IMR-90 (cell line): ENCODE measurements at places on chromosomes 6 and 20.

GRCh38 chr6:116008470-116009243 is 52.0 kb downstream of the FRK start:
- H3K4me1 ChIP-seq, result peaks cover 9% of the 10 kb centered on the region
- peak; percentile 58 for DNase-seq
- H3K4me3 ChIP-seq, result no peak overlapping the region
- no peaks in the 10 kb centered on the region for H3K36me3 ChIP-seq
- H3K27ac ChIP-seq, result peak overlapping the region; percentile 11; the same call in 1 of the 2 replicates

GRCh38 chr6:55512904-55513303 is 66.1 kb downstream of the HMGCLL1 start:
- H3K27ac ChIP-seq, result no peak overlapping the region
- no peak overlapping the region for H3K4me3 ChIP-seq
- H3K36me3 ChIP-seq, result no peaks in the 10 kb centered on the region
- DNase-seq, result no peak
- H3K4me1 ChIP-seq, result no peaks in the 10 kb centered on the region
- H3K27me3 ChIP-seq, result no peaks in the 10 kb centered on the region

- no peaks in the 10 kb centered on the region for H3K27me3 ChIP-seq
- peaks cover 3% of the 10 kb centered on the region; the same call in 1 of the 2 replicates for H3K36me3 ChIP-seq
- no peak overlapping the region for H3K4me3 ChIP-seq
- no peak overlapping the region for H3K27ac ChIP-seq
- DNase-seq, result no peak
Observed at GRCh38 chr6:56999049-56999448, 44.1 kb downstream of the BEND6 start.

DNA sequence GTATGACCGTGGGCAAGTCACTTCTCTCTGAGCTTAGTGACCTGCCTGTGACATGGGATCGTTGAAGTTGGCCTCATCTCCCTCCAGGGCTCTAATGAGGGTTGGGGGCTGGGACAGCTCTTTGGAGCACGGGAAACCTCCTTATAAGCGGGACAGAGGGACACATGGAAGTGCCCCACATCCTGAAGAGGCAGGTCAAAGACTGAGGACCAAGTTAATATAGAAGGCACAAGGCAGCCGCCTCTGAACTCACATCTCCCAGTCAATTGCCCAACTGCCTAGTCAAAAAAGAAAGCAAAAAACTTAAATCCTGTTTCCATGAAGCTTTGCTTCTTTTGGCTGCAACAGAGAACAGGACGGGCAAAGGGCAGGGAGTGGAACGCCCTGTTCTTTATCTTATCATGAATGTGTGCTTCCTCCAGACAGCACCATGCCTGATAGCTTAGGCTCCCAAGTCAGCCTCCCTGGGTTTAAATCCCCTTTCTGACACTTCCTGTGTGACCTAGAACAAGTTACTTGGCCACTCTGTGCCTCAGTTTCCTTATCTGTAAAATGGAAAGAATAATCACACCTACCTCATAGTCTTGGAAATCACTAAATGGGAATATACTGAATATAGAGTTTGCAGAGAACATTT is 27.1 kb downstream of the LBP start:
- no peak overlapping the region for H3K4me3 ChIP-seq
- DNase-seq, result no peak
- H3K27me3 ChIP-seq, result peaks cover 48% of the 10 kb centered on the region
- H3K36me3 ChIP-seq, result no peaks in the 10 kb centered on the region

DNA sequence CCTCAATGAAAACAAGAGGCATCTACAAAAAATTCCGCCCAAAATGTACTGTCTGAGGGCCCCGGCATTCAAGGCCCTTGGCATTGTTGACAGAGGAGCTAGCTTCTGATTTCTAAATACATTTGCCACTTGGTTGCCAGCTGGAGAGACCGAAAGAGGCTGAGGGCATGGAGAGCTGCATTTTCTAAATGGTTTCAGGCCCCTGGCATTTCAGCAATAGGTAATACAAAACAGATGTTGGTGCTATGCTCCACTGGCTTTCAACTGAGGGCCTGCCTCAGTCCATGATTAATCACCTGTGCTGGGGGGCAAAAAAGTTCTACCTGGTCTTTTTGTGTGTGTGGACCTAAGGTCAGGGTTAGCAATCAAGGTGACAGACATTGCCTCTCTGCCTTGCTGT is 79.5 kb upstream of the ISM1 start:
- no peak overlapping the region for H3K27ac ChIP-seq
- H3K27me3 ChIP-seq, result no peaks in the 10 kb centered on the region
- no peak overlapping the region for H3K4me3 ChIP-seq

DNA sequence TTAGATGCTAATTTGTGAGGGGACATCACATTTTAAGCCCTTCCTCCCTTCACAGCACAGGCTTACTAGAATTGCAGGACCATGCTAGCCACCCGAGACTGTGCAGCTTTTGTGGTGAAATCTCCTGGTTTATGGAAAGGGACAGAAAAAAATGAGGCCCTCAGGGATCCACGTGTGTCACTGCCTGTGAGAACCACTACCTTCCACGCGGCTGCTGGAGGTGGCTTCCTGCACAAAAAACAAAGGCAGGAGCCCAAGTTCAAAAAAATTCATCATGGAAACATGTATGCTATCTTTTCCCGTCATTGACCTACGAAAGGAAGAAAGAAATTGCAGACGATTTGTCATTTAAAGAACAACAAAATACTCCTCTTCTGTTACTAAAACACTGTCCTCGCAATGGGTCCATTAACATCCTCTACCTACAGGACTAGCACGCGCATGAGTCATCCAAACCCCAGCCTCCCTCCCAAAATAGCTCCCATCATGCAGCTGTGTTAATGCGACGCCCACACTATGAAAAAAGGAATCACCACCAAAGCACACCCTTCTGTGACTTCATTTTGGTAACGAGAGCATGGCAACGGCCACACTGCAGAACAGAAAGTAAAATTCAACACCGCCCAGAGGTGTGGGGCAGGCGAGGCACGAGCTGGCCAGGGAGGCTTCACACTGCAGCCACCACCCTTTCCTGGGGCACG is 45.7 kb downstream of the RAMACL start:
- H3K4me1 ChIP-seq, result peaks cover 5% of the 10 kb centered on the region; the same call in 1 of the 2 replicates
- peak; percentile 17 for DNase-seq
- peaks cover 23% of the 10 kb centered on the region for H3K36me3 ChIP-seq
- H3K27me3 ChIP-seq, result no peaks in the 10 kb centered on the region
- no peak overlapping the region for H3K4me3 ChIP-seq

- H3K27ac ChIP-seq, result no peak overlapping the region
- no peak overlapping the region for H3K4me3 ChIP-seq
- no peaks in the 10 kb centered on the region for H3K36me3 ChIP-seq
- no peaks in the 10 kb centered on the region for H3K27me3 ChIP-seq
- H3K4me1 ChIP-seq, result peaks cover 1% of the 10 kb centered on the region; the same call in 1 of the 2 replicates
Observed at GRCh38 chr6:21201637-21202350, 391.8 kb upstream of the SOX4 start.

- no peak overlapping the region for H3K27ac ChIP-seq
- H3K27me3 ChIP-seq, result no peaks in the 10 kb centered on the region
- H3K4me3 ChIP-seq, result no peak overlapping the region
Observed at GRCh38 chr6:11722805-11723631, 55.6 kb downstream of the ADTRP start.

DNA sequence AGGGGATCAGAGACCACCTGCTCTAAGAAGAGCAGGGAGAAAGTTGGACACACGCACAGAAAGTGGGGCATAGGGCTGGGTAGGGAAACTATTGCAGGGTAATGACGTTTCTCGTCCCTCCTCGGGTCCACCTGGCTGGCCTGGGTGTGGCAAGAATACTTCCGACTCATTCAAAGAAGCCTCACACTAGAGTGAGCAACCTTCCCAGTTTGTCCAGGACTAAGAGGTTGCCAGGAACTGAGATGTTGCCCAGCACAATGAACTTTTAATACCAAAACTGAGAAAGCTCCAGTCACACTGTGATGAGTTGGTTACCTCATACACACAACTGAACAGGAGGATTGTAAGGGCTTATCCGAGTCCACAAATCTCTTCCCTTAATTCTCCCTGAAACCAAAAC is 74.5 kb upstream of the ADGRF1 start:
- no peaks in the 10 kb centered on the region for H3K27me3 ChIP-seq
- H3K4me3 ChIP-seq, result no peak overlapping the region
- DNase-seq, result no peak
- H3K4me1 ChIP-seq, result no peaks in the 10 kb centered on the region
- H3K36me3 ChIP-seq, result no peaks in the 10 kb centered on the region

GRCh38 chr20:36574366-36575135 is 1.2 kb downstream of the TGIF2 start:
- peaks cover 10% of the 10 kb centered on the region for H3K36me3 ChIP-seq
- H3K4me1 ChIP-seq, result peaks cover 13% of the 10 kb centered on the region
- peak overlapping the region; percentile 60 for H3K4me3 ChIP-seq
- peak overlapping the region; percentile 81 for H3K27ac ChIP-seq

DNA sequence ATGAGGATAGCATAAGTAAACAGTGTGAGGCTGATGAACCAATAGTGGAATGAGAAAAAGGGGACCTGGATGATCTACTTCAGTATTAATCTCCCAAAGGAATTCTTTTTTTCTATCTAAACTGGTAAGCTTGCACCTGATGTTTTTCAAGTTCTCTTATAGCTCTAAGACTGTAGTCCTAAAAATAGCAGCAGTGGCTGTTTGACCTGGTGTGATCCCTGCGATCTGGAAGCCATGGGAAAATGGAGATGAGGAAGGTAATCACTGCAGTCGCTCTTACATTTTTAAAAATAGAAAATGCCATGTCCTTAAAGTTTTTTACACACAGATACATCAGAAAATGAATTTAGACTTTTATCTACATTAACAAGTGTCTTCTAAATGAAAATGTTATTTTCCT is 926.4 kb upstream of the SLC35B3 start:
- no peaks in the 10 kb centered on the region for H3K36me3 ChIP-seq
- no peaks in the 10 kb centered on the region for H3K27me3 ChIP-seq
- no peak overlapping the region for H3K27ac ChIP-seq
- no peak overlapping the region for H3K4me3 ChIP-seq

GRCh38 chr6:147839708-147840610 is 331.5 kb downstream of the SAMD5 start:
- H3K27me3 ChIP-seq, result no peaks in the 10 kb centered on the region
- H3K27ac ChIP-seq, result no peak overlapping the region
- DNase-seq, result no peak

DNA sequence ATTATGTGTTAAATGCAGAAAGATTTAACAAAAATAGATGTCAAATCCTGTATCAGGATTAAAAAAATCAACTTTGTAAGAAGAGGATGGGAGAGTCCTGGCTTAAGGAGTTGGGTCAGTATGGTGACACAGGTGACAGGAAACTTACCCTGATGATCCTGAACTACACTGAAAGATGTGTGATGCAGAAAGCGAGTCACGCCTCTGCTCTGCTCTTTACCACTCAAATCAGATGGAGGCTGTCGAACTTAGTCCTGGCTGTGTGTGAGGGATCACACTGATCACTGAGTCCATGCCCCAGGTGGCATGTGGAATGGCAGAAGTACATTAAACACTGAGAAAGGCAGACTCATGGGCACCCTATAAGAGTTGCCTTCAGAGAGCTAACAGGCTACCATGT is 92.9 kb downstream of the GJA10 start:
- H3K36me3 ChIP-seq, result no peaks in the 10 kb centered on the region
- DNase-seq, result peak; percentile 32
- peaks cover 22% of the 10 kb centered on the region for H3K4me1 ChIP-seq
- no peaks in the 10 kb centered on the region for H3K27me3 ChIP-seq
- H3K4me3 ChIP-seq, result no peak overlapping the region

GRCh38 chr6:147711476-147711875 is 203.0 kb downstream of the SAMD5 start:
- no peak overlapping the region for H3K27ac ChIP-seq
- no peaks in the 10 kb centered on the region; the same call in 1 of the 2 replicates for H3K27me3 ChIP-seq
- H3K4me1 ChIP-seq, result no peaks in the 10 kb centered on the region; the same call in 1 of the 2 replicates

GRCh38 chr20:45055056-45055455 is 45.9 kb downstream of the KCNS1 start:
- no peak overlapping the region for H3K27ac ChIP-seq
- H3K36me3 ChIP-seq, result peaks cover 3% of the 10 kb centered on the region
- peaks cover 12% of the 10 kb centered on the region for H3K4me1 ChIP-seq

- H3K27me3 ChIP-seq, result no peaks in the 10 kb centered on the region
- no peaks in the 10 kb centered on the region; the same call in 1 of the 2 replicates for H3K4me1 ChIP-seq
- no peak overlapping the region for H3K4me3 ChIP-seq
- DNase-seq, result no peak
Observed at GRCh38 chr6:154993710-154994109, 1.4 kb upstream of the TIAM2 start.

- H3K27ac ChIP-seq, result no peak overlapping the region
- H3K36me3 ChIP-seq, result no peaks in the 10 kb centered on the region; the same call in 1 of the 2 replicates
- DNase-seq, result no peak
- H3K4me3 ChIP-seq, result no peak overlapping the region
- H3K27me3 ChIP-seq, result no peaks in the 10 kb centered on the region
Observed at GRCh38 chr6:133396233-133396983, 155.3 kb downstream of the EYA4 start.
